Stimulated activated CD8-positive, alpha-beta memory T cell treated with anti-CD3 and anti-CD28 coated beads, Interleukin-2, amount 100 ng/mL, for 1 hour (primary cell): ENCODE measurements at places on chromosomes 7 and 10.
A peak's percentile ranks its signal among the peaks of the same experiment; 100 is the strongest.

DNA sequence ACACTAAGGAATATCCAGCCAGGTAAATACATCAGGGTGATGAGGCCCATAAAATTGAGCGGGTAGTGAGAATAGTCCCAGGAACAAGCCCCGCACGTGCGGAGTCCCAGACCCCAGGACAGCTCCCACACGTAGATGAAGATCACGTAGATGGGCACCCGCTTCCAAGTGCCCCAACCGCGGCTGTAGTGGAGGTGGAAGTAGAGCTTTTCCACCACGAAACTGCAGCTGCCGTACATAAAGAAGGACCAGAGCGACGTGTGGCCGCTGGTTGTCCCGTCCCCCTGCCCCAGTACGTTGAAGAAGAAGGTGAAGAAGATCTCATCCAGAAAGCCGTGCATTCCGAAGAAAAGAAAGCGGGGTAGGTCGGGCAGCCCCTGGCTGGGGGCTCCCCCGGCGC lies 948 bp downstream of the TMEM229A start:
- DNase-seq: no peak

DNA sequence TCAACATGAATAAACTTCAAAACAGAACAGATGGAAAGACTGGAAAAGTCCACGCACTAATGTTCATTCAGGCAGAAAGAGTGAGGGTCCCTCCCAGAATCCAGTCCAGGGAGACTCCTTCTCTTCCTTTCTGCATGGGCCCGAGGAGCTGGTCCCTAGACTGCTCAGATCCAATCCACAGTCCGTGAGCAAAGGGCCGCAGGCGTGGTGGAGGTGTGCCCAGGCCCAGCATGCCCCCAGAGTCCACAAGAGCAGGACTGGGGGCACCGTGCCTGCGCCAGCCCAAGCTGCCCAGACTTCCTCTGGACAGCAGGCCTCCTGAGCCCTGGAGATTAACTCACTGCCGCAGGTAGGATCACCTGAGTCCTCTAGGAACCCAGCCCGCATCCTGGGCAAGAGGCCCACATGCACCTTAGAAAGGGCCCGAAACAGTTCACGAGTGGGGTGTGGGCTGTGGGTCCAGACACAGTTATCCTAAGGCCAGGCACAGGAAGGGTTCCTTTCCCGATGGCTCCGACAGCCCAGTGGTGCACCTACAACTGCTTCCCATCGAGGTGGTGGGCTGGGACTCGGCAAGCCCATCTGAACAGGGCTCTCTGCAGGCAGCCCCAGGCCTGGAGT lies 531.0 kb downstream of the DNAJB6 start:
- no peak for DNase-seq

- no peak for DNase-seq
Measured at GRCh38 chr10:3865565-3865964, 80.6 kb upstream of the KLF6 start.

- DNase-seq: no peak
Measured at GRCh38 chr7:98555403-98555802, 61.7 kb upstream of the NPTX2 start.

DNA sequence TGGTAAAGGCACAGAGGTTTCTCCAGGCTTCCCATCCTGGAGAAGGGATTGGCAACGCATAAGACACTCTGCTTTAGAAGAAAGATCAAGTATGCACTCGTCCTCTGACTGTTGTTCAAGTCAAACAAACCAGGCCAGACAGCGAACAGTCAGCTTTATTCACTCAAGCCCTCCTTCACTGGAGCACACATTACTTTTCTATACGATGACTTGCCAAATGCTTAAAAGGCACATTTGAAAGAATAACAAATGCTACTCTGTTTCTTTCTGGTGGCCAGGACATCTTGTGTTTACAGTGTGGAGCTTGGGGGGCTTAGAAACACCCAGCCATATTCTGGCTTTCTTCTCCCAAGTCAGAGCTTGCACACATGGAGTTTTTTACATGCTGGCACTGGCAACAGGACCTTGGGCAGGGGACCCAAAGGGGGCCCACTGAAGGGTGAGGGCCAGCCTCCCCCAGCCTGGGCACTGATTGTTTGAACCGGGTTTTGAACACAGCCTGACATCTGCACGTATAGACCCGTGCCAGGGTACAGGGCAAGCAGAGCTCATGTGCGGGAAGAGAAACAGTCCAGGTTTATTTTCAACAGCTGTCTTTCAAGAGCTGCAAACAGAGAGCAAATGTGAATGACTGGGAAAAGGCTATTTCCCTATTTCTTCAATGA lies 33.3 kb upstream of the FGFR2 start:
- no peak for DNase-seq

GRCh38 chr7:142385491-142386340 lies 127.9 kb upstream of the PRSS58 start:
- DNase-seq: no peak

- DNase-seq: no peak
Measured at GRCh38 chr7:151978616-151979015, 22.4 kb downstream of the GALNTL5 start.

DNA sequence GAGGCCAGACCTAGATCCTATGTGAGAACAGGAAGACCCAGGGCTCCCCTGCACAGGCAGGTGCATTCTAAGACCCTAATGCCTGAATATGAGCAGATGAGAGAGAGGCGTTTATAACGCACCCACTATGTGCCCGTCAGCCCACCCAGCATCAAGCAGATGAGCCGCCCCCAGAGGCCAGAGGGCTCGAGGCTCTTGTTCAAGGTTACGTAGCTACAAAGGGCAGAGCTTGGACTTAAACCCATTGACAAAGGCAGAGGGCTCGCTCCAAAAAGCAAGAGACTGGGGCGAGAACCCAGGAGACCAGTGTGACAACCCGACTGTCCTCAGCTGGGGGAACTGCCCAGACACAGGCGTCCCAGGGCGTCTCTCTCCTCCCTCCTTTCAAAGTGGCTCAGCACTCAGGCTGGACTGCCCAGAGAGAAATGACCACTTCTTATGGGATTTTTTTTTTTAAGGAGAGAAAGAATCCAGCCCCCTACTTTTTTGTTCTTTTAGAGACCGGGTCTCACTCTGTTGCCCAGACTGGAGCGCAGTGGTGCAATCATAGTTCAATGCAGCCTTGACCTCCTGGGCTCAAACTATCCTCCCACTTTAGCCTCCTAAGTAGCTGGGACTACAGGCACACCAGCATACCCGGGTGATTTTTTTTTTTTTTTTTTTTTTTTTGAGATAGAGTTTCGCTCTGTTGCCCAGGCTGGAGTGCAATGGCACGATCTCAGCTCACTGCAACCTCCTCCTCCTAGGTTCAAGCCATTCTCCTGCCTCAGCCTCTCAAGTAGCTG lies 40.1 kb downstream of the TNRC18 start:
- DNase-seq: no peak

DNA sequence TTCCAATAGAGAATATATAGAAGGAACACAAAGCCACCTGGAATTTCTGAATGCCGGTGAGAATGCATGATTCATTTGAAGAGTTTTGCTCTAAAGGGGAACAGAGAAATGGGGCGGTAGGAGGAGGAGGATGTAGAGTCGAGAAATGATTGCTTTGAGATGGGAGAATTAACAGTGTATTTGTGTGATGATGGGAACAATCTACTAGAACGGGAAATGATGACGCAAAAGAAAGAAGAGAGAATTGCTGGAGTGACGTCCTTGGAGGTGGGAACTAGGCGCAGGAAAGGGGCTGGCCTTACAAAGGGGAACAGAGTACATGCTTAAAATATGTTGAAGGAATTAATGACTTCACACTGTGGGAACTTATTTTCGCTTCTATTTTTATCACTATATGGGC lies 188.1 kb downstream of the SDHAF3 start:
- DNase-seq: no peak

DNA sequence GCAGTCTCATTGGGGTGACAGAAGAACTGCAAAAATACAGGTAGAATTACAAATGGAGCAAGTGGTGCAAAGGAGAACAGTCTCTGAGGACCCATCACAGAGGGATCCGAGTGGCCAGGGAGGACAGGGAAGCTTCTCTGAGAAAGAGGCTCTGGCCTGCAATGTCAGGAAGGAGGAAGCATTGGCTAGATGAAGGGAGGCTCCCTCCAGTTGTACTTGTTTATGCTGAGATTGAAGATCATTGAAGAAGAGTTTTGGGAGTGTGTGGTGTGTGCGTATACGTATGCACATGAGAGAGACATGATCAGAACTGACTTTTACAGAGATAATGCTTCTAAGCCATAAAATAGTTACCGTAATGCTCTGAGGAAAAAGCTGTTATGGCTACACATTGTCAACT lies 274.7 kb upstream of the FZD8 start:
- DNase-seq: no peak

- DNase-seq: no peak
Measured at GRCh38 chr7:66356277-66356721, 151.2 kb downstream of the TPST1 start.

GRCh38 chr7:114153700-114154099 lies 234.9 kb upstream of the PPP1R3A start:
- no peak for DNase-seq

GRCh38 chr10:5449823-5450222 lies 37.5 kb downstream of the NET1 start:
- DNase-seq: no peak

GRCh38 chr7:75650681-75651080 lies 88.1 kb downstream of the HIP1 start:
- DNase-seq: no peak

GRCh38 chr7:108016841-108017775 lies 14.1 kb upstream of the LAMB1 start:
- no peak for DNase-seq

- DNase-seq: no peak
Measured at GRCh38 chr10:128499956-128500355, 373.7 kb upstream of the MKI67 start.

DNA sequence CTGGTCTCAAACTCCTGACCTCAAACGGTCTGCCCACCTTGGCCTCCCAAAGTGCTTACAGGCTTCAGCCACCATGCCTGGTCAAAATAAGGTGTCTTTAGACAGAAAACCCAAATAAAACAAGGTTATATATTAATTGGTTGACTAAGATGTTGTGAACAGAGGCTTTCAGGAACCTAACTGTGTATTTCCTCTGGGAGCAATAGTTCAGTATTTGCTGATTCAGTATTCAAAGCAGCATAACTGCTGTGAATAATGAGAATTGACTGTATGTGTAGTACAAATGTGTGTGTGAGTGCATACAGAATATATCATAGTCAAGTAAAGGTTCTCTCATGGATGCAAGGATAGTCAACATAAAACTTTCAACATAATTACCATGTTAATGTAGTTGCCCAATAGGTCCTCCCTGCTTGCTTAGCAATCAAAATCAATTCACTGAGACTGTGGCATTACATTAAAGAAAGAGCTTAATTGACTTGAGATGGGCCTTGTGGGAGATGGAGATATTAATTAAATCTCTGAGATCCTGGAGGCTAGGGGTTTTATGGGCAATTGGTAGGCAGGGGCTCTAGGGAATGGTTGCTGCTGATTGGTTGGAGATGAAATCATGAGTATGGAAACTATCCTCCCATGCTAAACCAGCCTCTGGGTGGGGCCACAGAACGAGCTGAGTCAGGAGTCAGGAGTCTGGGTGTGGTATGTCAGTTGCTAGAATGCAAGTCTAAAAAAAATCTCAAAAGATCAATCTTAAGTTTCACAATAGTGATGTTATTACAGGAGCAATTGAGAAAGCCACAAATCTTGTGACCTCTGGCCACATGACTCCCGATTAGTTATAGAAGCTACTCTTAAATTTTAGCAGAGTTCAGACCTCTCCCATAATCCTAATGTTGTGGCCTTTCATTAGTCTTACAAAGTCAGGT lies 162.7 kb downstream of the AKR1D1 start:
- DNase-seq: no peak

DNA sequence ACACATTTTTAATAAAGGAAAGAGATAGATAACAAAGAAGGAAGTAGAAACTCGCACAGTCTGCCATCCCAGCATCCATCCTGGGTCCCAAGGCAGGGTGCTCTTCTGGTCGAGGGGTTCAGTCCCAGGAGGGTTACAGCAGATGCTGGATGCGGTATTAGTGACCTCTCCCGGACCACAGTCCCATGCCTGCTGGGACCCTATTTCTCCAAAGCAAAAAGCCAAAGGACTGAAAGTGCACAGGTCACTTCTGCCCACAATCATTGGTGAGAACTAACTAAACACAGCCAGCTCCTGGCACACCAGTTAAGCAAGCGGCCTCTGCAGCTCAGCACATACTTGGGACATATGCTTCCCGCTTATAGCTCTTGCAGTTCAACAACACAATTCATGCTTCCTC lies 96.1 kb upstream of the HABP2 start:
- DNase-seq: no peak

GRCh38 chr10:16717622-16718395 lies 99.4 kb downstream of the RSU1 start:
- DNase-seq: no peak

DNA sequence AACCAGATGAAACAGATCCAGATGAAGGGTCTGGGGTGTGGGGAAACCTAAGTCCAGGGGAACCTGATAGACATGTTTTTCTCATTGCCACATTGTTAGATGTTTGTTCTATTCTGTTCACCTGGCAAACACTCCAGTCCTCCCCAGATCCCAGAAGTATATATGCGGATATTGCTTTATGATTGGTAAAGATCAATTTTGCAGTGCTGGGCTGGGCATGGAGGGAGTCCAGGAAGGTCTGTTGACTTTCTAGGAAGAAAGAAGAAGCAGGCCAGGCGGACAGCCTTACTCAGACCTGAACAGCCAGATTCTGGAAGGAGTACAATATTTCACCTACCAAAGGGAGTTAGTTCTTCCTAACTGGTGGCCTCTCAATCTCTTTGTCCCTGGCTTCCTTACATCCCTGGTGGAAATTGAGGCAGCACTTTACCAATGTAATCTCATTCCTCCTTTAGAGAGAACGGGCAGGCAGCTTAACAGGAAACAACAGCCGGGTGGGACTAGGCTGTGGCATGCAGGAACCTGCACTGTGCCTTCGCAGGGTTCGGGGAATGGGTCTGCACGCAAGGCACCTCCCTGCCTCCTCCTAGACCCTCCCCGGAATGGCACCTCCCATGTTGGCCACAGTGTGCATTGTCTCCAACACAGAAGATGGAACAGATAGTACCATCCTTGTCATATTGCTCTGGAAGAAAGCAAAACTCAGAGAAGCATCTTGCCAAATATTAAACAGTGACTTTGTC lies 930 bp downstream of the GIMAP6 start:
- DNase-seq: peak; percentile 32

DNA sequence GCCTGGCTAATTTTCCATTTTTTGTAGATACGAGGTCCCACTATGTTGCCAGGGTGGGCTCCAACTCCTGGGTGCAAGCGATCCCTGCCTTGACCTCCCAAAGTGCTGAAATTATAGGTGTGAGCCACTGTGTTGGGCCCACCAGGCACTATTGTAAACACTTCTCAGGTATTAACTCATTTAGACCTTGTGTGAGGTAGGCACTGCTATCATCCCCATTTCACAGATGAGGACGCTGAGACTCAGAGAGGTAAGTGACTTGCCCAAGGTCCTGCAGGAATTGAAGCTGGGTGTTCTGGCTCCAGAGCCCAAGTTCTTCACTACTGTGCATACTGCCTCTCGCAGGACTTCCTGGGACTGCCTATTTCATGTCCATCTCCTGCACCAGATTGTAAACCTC lies 67.1 kb upstream of the SYPL1 start:
- no peak for DNase-seq

GRCh38 chr10:14742815-14743214 lies 31.9 kb downstream of the FAM107B start:
- no peak for DNase-seq
